ENCODE measurements at places on chromosomes 16 and 17.

DNA sequence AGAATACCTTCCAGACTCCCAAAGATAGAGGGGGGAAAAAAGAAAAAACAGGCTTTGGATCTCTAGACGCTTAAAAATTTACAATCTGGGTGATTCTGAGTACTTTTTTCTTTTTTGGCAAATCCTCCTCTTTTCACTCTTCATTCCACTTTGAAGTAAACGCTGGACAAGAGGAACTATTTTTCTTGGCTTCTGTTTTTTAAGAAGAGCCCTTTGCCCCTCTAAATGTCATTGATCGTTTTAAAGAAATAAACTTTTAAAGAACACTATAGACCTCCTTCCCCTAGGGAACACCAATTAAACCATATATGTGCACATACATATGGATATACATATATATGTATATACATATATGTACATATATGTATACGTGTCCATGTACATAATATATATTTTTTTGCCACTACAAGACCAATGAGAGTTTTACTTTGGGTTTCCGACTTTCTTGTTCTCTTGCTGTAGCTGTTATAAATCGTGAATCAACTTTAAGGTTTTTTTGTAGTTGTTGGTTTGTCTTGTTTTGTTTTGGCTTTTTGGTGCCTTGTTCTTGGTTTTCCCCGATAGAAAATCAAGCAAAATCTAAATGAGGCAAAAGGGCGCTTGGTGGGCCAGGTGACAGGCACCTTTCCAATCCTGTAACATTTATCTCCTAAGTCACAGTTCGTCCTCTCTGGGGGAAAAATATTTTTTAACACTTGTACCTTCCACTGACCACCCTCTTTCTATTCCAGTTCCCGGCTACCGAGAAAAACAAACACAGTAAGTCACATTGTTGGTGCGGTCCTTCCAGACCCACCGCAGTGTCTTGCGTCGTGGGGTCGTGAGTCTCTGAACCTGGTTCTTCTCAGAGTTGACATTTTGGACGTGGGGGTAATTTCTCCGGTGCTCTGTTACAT is 4.4 kb downstream of the FOXF1 start:
- DNase-seq: no peak

DNA sequence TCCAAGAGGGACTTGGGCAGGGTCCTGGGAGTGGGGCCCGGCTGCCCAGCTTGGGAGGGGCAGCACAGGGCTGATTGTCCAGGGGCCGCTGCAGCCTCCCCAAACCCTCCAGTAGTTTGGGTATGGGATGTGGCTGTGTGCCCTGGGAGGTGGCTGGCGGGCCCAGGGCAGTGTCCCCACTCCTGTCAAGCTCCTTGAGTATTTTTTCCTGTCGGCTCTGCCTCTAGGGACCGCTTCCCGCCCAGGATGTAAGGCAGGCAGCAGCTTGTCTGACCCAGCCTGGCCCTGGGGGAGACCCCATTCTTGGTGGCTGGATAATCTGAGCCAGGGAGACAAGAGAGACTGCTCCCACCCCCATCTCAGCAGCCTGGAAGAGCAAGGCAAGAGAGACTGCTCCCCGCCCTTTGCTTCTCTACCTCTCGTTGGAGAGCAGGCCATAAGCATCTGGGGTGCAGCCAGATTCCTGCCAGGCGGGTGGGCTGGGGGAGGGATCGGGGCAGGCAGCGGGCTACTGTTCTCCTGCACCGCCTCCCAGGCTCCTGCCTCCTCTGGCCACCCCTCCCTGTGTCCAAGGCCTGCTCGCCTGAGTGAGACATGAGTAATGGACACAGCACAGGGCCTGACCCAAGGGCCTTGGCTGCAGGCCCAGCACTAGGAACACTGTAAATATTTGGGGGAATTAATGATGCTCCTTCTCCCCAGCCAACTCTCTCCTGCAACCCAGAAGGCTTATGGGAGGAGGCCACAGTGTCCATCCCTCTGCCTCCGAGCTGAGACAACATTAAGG is 18.4 kb upstream of the ITGA3 start:
- DNase-seq: no peak

GRCh38 chr16:50246299-50247122 is 19.8 kb upstream of the ADCY7 start:
- DNase-seq: no peak

- no peak for DNase-seq
Measured at GRCh38 chr16:12958366-12958765, 57.0 kb downstream of the SHISA9 start.

DNA sequence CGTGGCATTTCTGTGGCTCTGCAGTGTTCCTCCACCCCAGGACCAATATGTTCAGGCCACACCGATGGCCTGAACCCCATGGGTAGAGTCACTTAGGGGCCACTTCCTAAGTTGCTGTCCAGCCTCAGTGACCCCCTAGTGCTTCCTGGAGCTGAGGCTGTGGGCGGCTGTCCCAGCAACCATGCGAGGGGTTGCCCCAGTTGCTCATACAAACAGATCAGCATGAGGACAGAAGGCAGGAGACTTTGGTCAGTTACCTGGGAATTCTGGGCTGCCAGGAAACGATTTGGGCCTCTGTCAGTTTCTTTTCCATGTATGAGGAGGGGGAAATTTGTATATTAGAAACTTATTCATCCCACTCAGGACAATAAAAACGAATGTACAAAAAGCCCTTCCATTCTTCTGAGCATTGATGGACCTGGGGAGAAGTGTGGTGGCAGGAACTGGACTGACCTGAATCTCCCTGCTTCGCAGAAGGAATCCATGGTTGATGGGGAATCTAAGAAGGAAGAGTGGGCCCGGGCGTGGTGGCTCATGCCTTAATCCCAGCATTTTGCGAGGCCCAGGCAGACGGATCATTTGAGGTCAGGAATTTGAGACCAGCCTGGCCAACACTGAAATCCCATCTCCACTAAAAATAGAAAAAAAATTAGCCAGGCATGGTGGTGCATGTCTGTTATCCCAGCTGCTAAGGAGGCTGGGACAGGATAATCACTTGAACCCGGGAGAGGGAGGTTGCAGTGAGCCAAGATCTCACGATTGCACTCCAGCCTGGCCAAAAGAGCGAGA is 4.9 kb upstream of the IL32 start:
- no peak for DNase-seq

GRCh38 chr17:31114956-31115555 is 20.3 kb downstream of the NF1 start:
- DNase-seq: no peak

- no peak for DNase-seq
Measured at GRCh38 chr17:44880062-44880461, 19.2 kb downstream of the EFTUD2 start.

- DNase-seq: no peak
Measured at GRCh38 chr17:9346296-9346926, 229.2 kb downstream of the STX8 start.

- no peak for DNase-seq
Measured at GRCh38 chr16:77896415-77897128, 108.2 kb downstream of the VAT1L start.

DNA sequence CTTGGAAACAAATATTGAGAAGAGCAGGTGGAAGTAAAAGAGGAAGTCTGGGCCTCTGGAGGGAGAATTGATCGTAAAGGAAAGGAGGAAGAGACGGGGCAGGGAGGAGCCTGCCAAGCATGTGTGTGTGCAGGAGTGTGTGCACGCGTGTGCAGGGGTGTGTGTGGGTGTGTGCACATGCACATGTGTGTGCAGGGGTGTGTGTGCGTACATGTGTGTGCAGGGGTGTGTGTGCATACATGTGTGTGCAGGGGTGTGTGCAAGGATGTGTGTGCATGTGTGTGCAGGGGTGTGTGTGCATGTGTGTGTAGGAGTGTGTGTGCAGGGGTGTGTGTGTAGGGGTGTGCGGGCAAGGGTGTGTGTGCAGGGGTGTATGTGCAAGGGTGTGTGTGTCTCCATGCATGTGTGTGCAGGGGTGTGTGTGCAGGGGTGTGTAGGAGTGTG is 10.0 kb downstream of the CEP295NL start:
- no peak for DNase-seq

- DNase-seq: no peak
Measured at GRCh38 chr16:79077346-79077745, 523.2 kb downstream of the MAF start.

DNA sequence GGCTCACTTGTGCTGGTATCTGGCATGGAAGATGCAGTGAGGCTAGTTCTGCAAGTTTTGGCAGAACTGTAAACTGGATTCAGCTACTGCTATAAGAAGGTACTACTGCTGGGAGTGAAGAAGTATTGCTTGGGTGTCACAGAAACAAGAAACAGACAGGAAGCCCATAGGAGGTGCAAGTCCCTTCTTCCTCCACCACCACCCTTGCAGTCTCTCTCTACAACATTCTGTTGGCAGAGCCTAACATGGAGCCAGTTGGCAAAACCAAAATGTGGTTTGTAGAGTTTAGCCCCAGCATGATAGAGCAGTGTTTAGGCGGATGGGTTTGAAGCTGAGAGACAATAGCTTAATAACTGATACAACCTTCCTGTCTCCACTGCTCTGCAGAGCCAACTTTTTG is 72.6 kb downstream of the NLK start:
- DNase-seq: no peak

DNA sequence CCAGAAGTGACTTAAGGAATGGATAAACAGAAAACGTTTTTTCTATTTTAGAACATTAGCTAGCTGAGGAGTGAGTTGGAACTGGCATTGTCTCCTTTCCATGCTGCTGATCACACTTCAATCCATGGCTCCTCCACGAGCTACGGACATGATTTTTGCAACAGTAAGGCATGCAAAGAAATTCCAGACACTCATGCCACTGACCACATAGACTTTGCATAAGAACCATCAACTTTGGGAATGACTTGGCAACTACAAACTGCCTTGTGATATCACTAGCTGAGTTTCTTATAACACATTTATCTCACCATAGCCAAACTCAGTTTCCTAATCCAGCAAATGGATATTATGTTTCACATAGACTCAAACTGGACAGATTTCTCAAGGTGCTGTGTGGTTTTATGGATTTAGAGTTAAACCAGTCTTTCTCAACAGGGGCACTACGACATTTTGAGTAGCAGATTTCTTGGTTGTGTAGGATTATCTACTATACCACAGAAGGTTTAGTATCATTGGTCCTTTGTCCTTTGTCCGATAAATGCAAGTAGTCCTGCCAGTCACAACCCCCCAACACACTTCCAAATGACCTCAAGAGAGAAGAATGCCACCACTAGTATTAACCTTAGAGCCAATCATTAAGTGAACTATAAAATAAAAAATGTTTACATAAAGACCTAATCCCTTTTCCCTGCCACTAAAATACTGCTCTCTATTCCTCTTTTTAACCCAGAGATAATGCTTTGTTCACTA is 48.3 kb upstream of the C17orf78 start:
- no peak for DNase-seq

DNA sequence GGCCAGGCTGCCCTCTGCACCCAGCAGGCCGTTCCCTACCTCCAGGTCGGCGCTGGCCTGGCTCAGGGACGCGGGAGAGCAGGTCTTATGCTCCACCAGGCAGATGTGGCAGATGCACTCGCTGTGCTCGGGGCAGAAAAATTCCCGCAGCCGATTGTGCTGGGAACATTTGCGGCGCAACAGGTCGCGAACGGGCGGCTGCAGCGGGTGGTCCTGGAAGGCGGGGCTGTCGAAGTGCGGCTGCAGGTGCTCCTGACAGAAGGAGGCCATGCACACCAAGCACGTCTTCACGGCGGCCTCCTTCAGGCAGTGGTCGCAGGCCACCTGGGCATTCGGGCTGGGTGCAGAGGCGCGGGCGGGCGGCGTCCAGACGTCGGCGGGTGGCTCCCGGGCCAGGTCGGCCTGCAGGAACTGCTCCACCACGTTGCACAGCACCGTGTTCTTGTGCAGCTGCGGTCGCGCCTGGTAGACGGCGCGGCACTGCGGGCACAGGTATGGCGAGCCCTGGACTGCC is 439 bp downstream of the TRIM25 start:
- peak; percentile 10 for DNase-seq

DNA sequence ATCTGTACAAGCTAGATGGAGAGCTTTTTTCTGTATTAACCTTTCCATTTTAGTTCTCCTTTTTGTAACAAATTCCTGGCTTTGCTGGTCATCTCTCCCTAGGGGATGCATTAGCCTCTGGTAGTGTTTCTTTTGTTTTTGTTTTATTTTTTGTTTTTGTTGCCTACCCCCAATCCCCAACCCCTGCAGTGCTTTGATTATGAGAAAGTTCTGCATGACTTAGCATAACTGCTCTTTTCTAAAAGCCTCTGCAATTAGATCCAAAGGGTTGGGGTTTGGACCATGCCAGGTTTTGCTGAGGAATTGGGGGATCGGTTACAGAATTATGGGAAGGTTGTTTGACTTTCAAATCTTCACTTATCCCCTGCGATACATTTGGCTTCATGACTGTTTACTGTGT is 98.2 kb downstream of the ADAMTS18 start:
- DNase-seq: no peak

DNA sequence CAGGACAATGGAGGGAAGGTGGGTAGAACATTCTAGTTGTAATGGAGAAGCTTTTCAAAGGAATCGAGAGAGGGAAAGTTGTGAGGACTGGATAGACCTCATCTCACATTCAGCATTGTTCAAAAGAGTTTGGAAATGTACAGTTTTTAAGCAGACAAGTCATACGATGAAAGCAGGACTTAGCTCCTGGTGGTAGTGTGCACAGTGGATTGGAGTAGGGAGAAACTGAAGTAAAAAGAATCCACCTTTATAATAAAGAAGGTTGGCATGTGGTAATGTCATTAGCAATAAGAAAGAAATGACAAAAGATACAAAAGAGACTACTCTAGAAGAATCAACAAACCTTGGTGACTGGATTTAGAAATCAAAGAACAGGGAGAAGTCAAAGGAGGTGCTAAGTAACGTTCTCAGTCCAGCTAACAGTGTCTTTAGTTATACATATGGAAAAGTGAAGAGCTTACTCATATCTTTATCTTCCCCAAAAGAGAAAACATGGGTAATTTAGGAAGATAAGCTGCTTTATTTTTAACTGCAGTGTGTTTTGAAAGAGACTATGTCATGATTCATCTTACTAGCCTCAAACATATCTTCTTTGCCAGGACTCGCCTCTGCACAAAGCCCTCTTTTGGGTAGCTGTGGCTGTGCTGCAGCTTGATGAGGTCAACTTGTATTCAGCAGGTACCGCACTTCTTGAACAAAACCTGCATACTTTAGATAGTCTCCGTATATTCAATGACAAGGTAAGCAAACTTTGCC is 18.7 kb upstream of the EVI2A start:
- no peak for DNase-seq

DNA sequence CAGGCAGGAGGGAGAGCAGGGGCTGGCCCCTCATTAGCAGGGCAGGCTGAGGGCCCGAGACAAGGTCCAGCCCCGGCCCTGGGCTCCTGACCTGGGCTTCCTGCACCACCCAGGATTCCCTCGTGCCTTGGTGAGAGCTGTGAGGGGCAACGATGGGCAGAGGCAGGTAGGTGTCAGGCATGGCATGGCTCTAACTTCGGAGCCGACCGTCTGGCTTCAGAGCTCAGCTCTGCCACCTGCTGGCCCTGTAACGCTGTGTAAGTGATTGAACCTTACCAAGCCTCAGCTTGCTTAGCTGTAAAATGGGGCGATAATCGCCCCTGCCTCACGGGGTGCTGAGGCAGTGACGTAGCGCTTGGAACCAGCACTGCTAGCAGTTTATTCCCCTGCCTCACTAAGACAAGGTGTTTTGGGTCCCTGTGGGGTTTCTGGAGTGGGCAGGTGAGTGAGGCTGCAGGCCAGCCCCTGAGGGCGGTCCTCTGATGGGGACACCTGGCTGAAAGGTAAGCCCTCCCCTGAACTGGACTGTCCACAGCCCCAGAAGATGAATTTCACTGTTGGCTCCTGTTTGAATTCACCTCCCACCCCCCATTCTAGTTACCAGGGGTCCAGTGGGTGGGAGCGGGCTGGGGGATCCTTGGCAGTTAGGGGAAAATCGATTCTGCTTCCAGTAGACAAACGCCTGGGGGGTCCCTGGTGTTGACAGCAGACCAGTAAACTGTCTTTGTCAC is 184.8 kb upstream of the GSE1 start:
- peak; percentile 18 for DNase-seq

- no peak for DNase-seq
Measured at GRCh38 chr16:85552980-85553435, 60.1 kb upstream of the GSE1 start.

All from stimulated activated CD4-positive, alpha-beta T cell treated with anti-CD3 and anti-CD28 coated beads, Interleukin-2, amount 100 ng/mL, for 4 hours (primary cell).